Brain pericyte (primary cell): ENCODE measurements at places on chromosomes 1 and 21.

GRCh38 chr1:86062453-86062852 is 94.1 kb downstream of the COL24A1 start:
- DNase-seq: no peak

DNA sequence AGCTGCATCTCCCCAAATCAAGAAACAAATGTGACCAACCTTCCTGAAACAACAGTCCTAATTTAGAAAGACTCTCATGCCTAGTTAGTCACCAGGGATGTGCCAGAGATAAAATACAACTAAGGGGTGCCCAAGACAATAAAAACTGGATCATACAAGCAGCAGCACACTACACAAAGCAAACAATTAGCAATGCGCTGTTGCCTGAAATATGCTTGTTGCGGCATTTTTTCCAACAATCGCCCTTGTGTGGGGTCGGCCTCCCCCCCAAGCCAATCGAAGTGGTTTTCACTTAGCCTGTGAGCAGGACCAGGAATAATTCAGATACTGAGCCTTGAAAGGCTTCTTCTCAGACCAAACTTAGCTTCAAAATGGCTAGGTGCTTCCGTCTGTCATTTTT is 1.4 kb upstream of the STMN1 start:
- no peak for DNase-seq

DNA sequence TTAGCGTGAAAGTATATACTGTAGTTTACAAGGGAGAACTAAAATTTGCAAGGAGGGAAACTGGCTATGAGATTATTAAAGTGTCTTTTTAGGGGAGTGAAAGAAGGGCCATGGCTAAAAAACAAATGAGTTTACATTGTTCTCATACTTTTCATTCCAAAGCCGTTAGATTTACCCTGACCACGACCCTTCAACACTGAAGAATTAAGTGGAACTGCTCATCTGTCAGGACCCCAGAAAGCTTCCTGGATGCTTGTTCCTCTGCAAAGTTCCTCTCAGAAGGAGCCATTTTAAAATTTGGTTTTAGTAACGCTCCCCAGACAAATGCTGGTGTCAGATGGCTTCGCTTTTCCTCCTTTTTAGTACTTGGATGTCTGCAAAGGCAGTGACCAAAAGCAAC is 82.7 kb upstream of the ZBTB18 start:
- DNase-seq: no peak

DNA sequence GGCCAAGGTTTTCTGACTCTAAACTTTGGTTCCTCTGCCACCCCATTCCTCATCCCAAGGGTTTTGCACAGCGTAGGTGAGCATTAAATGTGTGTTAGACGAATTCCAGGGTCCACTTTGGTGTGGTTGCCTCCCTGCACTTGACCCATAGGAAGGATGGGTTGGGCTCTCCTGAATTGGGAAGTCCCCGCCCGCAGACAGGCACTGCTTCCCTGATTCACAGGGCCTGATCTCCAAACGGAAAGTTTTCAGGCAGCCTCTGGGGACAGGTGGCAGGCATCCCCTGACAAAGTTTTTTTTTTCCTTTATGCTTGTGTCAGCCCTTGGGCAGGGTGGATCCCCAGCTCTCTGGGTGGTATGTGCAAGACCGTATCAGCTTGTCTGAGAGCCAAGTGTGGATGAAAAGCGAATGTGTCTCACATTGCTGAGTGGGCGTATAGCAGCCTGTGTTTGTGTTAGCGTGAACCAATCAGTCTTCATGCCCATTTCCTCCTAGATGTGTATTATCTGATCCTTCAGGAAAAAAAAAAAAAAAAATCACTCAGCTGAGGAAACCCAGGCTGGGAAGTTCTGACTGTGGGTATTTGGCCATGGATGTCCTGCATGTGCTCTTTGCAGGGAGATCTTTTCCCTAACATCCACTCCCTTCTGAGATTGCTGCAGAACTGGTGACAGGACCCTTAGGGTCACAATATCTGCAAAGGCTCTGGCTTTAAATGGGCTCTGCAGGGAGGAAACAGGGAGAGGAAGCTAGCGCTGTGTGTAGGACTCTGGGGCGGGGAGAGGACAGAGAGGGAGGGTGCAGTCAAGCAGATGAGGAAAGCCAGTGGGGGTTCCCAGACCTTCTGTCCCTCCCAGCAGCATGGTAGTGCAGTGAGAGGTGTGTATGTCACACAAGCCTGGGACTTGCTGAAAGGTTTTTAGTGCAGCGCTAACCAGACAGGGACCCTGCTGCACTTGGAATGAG is 42.2 kb upstream of the TRABD2B start:
- DNase-seq: no peak

DNA sequence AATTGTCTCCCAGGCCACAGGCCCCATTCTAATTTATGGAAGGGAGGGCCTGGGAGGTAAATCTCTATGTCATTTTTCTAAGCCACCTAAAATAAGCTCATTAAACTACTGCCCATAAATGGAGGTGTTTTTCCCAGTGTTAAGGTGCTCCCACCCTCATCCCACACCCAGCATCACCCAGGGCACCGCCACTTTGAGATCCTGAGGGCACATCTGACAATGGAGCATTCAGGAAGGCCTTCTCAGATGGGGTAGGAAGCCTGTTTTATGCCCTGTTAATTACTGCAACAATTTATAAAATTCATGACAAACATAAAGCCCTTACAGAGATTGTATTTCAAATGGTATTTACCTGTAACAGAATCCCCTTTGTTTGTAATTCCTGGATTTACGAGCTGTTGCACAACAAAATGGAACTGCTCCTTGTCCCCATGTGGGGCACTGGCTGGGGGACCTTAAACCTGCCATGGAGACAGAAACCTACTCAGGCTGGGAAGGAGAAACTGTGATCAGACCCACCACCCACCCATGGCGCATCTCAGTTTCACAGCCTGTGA is 319.5 kb upstream of the USP24 start:
- no peak for DNase-seq

DNA sequence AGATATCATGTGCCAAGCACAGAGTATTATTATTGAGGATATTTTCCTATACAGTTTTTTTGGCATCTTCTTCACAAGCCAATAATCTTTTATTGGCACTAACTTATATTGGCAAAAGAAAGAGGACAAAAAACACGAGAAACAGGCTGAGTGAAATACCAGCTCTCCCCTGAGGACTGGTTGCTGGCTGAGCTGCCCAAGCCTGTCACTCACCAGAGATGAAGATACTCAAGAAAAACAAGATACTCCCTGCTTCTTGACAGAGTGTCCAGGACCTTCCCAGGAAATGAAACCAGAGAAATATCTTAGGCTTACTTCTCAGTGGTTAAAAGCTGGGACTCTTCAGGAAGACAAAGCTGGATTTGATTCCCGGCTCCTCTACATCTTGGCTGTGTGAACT is 35.9 kb upstream of the ATP1B1 start:
- no peak for DNase-seq

- no peak for DNase-seq
Measured at GRCh38 chr21:32393677-32394001, 827 bp upstream of the URB1 start.
